GOT3 (cell line): ENCODE measurements at places on chromosomes 16 and 17.

DNA sequence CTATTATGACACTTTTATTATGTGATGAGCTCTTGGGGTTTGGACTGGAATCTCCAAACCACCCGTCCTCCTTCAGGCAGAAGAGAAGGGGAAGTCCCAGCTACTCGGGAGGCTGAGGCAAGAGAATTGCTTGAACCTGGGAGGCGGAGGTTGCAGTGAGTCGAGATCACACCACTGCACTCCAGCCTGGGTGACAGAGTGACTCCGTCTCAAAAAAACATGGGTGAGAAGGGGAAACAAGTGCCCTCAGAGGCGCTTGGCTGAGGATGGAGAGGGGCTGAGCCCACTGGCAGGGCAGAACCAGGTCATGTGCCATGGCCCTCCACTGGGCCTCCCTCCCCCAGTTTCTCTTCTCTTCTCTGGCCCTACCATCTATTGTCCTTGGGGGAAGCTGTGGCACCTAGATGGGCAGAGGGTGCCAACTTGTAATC, 120.9 kb upstream of the SMURF2 start:
- no peak for DNase-seq

GRCh38 chr17:74430706-74431567, 951 bp upstream of the GPRC5C start:
- peak; percentile 38 for DNase-seq

- no peak for DNase-seq
Observed at GRCh38 chr16:86992587-86992986, 324.6 kb downstream of the C16orf95 start.

DNA sequence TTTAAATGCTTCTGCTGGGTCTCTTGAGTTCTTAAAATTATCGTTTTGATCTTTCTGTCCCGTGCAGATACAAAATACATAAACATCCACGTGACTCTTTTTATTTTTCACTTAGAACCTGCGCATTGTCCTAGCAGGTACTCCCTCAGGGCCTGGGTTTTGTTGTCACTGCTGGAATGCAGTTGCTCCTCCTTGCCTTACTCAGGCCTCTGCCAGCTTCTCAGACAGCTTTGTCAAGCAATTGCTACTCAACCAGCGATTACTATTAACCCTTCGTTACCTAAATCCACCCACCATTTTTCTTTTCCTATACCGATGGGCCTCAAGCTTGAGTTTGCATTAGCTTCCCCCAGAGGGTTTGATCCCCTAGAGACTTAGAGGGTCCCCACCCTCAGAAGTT, 405.9 kb upstream of the RBFOX1 start:
- no peak for DNase-seq

DNA sequence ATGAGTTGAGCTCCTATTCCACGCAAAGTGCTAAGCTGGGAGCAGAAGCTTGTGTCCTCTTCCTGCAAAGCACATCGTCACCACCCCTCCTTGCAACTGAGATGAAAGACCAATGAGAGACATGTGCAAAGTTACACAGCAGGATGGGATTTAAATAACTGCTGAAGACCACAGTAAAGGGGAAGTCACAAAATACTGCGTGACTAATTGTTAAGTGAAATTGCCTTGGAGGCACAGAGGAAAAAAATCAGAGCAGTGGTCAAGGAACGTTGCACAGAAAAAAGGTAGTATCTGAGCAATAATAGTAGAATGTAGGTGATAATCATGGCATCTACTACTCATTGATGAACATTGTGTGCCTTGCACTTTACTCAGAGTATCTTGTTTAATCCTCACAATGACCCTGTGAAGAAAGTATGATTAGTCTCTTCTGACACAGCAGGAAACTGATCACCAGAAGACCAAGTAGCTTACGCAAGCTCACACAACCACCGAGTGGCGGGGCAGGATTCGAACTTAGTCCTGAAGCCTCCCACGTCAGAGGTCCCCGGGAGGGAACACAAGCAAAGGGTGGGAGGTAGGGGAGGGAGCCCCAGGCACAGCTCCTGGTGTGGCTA, 15.4 kb upstream of the MYO18A start:
- no peak for DNase-seq

DNA sequence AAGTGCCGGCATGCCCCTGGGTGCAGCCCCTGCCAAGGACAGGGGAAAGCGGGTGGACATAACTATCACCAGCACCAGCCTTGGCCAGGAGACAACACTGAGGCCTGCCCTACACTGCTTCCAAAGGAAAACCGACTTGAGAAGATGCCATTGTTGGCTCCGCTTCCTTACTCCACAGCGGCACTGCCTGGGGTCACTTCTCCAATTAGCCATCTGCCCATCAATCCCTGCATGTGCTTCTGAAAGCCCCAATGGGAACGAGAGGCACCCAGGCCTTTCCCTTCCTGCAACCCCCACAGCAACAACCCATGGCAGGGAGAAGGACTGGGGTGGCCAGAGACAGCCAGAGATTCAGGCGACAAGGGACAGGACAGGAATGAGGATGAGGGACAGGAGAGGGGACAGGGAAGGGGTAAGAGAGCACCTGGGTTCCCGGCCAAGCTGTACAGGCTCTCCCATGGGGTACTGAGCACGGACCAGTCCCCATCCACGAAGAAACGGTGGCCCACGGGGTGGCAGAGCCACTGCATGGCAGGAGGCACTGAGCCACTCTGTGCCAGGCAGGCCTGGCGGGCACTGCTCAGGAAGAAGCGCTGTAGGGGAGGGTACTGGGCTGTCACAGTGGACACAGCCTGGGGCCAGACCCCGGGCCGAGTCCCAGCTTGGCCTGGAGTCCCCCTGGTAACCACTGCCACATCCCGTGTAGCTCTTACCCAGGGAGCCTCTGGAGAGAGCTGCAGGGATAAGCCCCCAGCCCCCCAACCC, 21.2 kb downstream of the SREBF1 start:
- no peak for DNase-seq

DNA sequence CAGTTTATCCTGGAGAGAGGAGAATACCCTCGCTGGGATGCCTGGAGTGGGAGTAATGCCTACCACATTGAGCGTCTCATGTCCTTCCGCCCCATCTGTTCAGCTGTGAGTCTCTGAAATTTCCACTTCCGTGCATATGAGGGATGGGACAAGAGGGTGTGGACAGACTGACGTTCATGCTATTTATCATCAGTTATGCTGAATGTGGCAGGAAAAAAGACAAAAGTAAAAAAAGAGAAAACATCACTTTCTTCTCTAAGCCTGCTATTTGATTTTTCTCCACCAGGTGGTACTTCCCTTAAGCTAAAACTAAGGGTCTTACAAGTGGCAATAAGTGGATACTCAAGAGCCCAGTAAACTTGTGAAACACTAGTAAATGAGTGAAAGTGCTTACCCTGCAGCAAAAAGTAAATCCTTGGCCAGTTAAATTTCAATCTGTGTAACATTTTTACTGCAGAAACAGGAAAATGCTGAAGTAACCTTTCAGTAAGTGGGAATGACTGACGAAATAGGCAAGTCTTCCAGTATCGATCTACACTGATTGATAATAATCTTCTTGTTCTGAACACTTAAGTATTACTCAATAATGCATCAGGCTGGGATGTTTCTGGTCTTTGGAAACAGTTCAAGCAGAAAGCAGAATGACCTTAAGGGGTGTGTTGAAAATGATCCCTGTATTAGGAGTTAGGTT, 5.6 kb downstream of the CRYBA1 start:
- no peak for DNase-seq

DNA sequence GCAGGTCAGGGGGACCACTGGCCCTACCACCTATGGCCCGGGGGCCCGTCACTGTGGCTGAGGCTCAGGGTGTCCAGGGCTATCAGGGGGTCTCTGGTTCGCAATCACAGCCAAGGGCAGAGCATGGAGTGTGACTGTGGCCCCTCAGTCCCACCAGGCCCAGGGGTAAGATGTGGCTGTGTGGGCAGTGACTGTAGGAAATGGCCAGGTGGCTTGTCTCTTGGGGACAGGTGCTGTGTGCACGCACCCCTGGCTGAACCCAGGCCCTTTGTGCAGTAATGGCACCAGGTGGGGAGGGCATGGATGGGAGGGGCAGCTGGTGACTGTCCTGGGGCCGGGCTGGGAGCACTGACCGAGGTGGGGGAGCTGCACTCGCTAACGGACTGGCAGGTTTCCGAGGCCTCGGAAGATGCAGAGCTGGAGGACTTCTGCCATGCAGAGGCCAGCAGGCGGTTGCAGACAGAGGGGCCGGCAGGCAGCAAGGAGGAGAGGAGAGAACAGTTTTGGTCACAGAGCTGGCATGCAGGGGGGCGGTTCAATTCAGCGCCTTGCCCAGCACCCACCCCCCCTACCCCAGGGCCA, 18.8 kb downstream of the IL34 start:
- DNase-seq: no peak

- DNase-seq: no peak
Observed at GRCh38 chr17:7435676-7436555, 681 bp downstream of the TMEM102 start.

GRCh38 chr17:55063885-55064874, 95.6 kb downstream of the STXBP4 start:
- DNase-seq: no peak

DNA sequence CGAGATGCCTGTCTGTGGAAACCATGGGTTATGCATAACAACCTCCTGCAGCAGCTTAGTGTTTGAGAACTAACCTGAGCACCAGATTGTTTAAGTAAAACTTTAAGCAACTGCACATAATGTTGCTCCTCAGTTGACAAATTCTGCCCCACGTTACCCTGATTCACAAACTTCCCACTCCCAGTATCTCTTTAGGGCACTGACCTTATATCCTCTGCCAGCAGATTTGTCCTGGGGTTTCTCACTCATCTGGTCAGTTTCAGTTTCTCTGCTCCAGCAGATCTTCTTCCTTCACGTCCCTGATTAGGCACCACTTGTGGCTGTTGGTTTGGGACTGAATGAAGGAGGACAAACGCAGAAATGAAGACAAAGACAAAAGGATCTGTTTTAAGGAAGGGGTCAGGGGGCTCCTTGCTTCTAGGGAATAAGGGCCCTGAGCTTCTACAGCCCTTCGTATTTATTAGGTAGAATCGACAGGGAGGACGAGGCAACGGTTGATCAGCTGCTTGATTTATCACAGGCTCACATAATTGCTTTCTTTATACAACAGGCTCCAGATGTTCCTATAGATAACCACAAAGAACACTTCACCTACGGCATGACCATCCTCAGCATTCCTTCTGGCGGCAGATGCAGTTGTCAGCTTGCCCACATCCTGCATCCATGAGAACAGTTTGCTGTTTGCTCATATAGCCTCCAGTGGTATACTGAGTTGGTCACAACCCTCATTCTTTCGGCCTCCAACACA, 13.5 kb upstream of the ZNF689 start:
- DNase-seq: no peak

DNA sequence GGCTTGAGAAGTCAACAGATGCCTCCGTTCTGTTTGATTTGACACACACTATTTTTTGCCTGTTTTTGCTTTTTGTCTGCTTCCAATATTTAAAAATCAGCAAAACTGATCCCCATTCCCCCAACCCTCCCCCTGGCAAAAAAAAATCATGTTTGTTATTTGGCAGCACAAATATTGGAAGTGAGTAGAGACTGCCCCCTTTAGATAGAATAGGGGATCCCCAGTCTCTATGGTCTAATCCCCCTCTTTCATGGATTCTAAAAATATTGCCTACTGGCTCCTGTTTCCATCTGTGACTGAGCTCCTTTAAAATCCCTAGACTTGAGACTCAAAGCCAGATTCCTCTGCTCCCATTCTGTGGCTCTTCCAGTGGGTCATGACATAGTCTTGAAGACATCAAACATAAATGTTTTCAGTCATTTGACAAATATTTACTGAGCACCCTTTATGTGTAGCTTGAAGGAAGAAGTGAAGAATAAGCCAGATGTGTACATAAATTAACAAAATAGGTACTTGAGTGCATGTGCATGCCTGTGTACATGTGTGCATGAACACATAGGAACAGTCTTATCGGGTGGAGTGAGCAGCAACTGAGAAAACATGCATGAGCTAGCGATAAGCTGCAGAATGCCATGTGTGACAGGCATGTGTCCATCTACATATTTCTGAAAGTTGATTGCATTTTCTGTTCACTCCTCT, 101.2 kb downstream of the SALL1 start:
- no peak for DNase-seq

- DNase-seq: no peak
Observed at GRCh38 chr17:13222975-13223374, 205.1 kb upstream of the ELAC2 start.

DNA sequence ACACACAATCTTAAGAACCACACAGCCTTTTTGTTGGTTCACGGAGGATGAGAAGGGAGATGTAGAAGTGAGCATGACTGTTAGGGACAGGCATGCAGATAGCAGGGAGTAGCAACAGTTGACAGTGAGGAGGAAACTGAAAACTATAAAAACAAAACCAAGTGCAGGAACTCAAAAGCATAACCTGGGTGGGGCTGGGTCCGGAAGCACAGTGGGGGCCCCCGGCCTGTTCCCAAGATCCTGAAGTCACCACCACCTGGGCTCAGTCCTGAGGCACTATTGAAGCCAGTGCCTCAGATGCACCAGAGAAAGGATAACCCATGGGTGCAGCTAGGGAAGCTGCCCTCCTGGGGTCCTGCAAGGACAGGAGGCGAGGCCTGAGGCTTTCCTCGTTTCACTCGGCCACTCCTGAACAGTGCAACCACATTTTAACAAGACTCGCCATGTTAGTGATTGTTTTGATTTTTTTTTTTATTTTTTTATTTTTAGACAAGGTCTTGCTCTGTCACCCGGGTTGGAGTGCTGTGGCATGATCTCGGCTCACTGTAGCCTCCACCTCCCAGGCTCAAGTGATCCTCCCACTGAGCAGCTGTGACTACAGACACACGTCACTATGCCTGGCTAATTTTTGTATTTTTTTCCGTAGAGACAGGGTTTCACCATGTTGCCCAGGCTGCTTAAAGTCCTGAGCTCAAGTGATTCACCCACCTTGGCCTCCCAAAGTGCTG, 27.7 kb upstream of the CBX4 start:
- DNase-seq: no peak

GRCh38 chr16:84084570-84085270, 32.0 kb downstream of the MBTPS1 start:
- DNase-seq: no peak

DNA sequence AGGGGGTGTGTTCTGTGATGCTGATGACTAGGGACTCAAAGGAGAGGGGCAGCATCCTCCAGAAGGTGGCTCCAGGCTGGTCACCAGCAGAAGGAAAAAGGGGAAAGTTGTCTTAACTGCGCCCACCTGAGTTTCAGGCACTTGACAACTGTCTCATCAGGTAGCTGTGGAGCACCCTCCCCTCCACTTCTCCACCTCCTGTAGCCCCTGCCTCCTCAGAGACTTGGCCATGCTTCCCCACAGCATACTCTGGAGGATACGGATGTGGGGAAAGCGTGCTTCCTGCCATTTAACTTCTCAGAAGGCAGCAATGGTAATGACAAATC, 17.9 kb downstream of the CFAP20 start:
- no peak for DNase-seq
